ENCODE measurements at places on chromosomes 3 and 15. TPM values are rescaled to one million over a fixed set of nuclear protein-coding genes. Genes with fewer than 3 reads are reported as not detected.

CPB1 gene
- not detected for total RNA-seq

ESYT3 gene
- 1.2 TPM for total RNA-seq

CCDC80 gene
- total RNA-seq = 92.2 TPM

RAB6B gene
- total RNA-seq = 4.3 TPM

LYZL4 gene
- total RNA-seq = not detected

CALML4 gene
- 1.3 TPM for total RNA-seq

CHL1 gene
- 1.0 TPM for total RNA-seq

ADCY5 gene
- 0.99 TPM for total RNA-seq

POLQ gene
- 0.45 TPM for total RNA-seq

TPRG1 gene
- total RNA-seq = 0.94 TPM

TMCO5A gene
- total RNA-seq = not detected

AP3B2 gene
- total RNA-seq = 0.17 TPM

PLS1 gene
- total RNA-seq = 83.5 TPM

CCDC54 gene
- total RNA-seq = 0.10 TPM

RBM6 gene
- 58.4 TPM for total RNA-seq

CCR3 gene
- total RNA-seq = not detected

ZNF80 gene
- total RNA-seq = not detected

DLL4 gene
- total RNA-seq = 0.17 TPM

MRPL3 gene
- 159 TPM for total RNA-seq

INKA1 gene
- 0.17 TPM for total RNA-seq

FRMD4B gene
- total RNA-seq = 20.8 TPM

P2RY14 gene
- total RNA-seq = not detected

SNX22 gene
- 0.17 TPM for total RNA-seq

C3orf52 gene
- total RNA-seq = 33.1 TPM

DUOXA2 gene
- not detected for total RNA-seq

CLRN1 gene
- total RNA-seq = not detected

HTR3E gene
- not detected for total RNA-seq

CACNA2D3 gene
- total RNA-seq = 3.2 TPM

CFAP92 gene
- total RNA-seq = not detected
